Nucleus accumbens (tissue), 56 donors: ENCODE measurements at places on chromosomes 7 and 10.

DNA sequence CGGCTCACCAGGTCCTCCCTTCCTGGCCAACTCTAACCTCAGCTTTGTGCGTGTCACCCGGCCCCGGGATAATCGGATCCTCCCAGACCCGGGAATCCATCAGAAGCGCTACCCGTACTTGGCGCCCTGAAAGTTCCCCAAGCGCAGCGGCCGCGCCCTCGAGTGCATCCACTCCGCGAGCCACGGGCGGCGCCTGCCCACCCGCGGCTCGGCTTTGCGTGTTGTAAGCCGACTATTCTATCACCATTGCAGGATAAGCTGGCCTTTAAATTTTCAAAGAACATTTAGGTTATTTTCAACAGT is 35.7 kb upstream of the EBLN1 start:
- DNase-seq: no peak

DNA sequence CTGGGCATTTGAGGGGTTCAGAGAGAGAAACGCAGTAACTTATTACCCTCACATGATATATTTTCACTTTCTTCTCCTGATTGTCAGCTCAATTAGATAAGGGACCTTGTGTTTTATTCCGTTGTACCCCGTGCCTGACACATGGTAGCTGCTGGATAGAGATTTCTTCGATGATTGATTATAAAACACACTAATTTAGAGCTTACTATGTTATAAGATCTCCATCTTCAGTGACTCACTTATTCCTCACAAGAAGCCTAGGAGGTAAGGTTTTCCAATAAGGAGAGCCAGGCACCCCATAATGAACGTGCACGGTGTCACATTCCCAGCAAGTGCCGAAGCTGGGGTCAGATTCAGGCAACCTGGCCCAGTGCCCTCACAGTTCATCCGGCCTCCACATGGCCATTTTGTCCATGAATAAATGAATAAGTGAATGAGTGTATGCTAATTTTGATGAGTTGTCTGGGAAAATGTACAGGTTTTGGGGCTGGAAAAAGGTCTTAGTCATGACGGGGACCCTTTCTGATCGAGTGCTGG is 138.1 kb upstream of the CDCA7L start:
- no peak for DNase-seq

GRCh38 chr7:143380260-143380645 is 892 bp upstream of the ZYX start:
- peak; percentile 77 for DNase-seq

DNA sequence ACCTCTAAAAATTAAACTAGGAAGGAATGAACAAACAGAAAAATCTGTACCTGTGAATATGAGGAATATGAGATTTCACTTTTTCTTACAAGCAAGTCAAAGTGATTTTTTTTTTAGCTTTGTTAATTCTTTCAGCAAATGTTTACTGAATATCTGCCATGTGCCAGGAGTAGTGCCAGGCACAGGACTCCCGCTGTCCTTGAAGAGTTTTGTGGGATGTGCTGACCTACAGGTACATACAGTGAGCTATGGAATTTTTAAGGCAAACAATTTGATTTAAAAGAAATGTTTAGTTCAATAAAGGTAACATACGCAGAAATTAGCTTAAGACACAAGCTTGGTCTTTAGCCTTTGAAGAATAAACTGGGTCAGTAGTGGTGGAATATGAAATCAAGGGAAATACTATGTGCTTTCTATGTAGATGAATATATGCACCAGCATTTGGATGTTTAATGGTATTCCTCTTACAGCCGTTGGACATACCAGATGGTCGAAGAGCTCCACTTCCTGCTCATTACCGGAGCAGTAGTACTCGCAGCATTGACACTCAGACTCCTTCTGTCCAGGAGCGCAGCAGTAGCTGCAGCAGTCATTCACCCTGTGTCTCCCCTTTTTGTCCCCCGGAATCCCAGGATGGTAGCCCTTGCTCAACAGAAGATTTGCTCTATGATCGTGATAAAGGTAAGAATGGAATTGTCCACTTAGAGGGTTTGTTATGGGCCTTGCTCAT is 102.0 kb downstream of the GLCCI1 start:
- DNase-seq: no peak

- no peak for DNase-seq
Measured at GRCh38 chr10:29914986-29915785, 144.2 kb downstream of the JCAD start.

DNA sequence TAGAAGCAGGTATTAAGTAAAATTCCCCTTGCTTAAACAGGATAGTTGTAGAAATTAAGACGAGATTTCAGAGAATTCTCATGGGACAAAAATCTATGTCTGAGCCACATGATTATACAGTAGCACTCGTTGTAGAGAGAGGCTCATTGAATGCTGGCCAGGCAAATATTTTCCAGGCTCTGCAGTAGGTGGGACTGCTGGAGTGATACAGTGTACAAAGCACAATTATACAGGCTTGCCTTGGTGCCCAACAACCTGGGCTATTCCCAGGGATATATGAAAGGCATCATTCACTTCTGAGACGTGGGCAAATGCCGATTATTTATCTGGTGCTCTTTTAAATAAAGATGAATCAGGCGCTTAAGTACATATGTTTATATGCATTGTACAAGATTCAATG is 380.6 kb downstream of the PHTF2 start:
- no peak for DNase-seq

DNA sequence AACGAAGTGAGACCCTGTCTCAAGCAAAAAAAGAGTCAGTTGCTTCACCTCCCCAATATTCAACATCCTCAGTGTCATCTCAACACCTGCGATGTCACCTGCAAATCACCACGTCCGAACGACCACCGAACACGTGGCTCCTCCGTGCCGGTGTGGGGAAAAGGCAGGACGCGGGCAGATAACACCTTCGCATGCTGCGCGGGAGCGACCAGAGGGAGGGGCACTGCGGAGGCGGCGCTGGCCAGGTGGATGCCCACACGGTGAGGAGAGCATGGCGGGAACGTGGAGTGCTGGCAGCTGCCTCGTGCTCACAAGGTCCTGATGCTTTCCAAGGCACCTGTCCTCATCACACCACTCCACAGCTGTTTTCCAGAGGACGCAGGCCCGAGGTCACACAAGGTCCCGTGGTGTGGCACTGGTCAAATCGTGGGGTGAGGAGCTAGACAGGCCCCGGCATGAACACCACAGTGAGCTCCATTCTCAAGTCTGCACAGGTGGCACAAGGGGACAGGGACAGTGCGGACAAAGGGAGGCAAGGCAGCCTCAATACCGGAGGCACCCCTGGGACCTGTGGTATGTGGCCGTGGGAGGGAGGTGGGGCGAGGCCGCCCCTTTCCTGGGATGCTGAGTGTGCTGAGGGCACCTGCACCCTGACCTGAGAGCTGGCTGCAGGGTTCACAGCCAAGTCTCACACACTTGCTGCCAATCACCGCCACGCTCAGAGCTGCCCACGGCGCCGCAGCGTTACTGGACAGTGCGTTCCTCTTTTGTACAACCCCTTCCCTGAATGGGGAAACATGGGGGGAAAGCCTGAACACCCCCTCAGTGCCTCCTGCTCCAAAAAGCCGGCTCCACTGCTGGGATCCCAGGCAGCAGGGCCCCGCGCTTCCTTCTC is 13.0 kb downstream of the TUBGCP2 start:
- DNase-seq: no peak

GRCh38 chr7:157270060-157270444 is 66.8 kb upstream of the DNAJB6 start:
- DNase-seq: no peak

- no peak for DNase-seq
Measured at GRCh38 chr10:26621243-26621888, 76.1 kb upstream of the PDSS1 start.

DNA sequence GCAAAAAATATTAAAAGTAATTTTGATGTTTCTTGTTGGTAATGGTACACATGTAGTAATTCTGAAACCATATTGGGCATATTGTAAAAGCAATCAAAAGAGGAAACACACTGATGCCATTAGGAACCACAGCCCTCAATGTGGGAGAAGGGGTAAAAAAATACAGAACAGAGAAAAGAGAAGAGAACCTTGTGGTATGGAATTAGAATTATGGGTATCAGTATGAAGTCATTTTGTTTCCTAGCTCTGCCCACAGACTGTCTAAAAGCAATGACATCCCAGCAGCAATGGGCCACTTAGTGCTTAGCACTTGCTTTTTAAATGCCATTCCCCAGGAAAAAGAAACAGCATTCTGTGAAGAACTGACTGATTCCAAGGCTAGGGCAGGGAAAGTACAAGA is 61.5 kb downstream of the CPVL start:
- no peak for DNase-seq

- DNase-seq: no peak
Measured at GRCh38 chr7:93427107-93427506, 147.4 kb downstream of the CALCR start.

- DNase-seq: no peak
Measured at GRCh38 chr7:110502888-110503465, 588.0 kb upstream of the LRRN3 start.

- DNase-seq: peak; percentile 84
Measured at GRCh38 chr10:101843032-101844021, at the start of gene KCNIP2. Gene KCNIP2 (minus strand): TSS chr10:101843800. CDS start chr10:101843568, 232 bp downstream.

- DNase-seq: no peak
Measured at GRCh38 chr10:127449490-127449889, 99.6 kb upstream of the NPS start.

GRCh38 chr10:14749070-14749809 is 25.5 kb downstream of the FAM107B start:
- no peak for DNase-seq

DNA sequence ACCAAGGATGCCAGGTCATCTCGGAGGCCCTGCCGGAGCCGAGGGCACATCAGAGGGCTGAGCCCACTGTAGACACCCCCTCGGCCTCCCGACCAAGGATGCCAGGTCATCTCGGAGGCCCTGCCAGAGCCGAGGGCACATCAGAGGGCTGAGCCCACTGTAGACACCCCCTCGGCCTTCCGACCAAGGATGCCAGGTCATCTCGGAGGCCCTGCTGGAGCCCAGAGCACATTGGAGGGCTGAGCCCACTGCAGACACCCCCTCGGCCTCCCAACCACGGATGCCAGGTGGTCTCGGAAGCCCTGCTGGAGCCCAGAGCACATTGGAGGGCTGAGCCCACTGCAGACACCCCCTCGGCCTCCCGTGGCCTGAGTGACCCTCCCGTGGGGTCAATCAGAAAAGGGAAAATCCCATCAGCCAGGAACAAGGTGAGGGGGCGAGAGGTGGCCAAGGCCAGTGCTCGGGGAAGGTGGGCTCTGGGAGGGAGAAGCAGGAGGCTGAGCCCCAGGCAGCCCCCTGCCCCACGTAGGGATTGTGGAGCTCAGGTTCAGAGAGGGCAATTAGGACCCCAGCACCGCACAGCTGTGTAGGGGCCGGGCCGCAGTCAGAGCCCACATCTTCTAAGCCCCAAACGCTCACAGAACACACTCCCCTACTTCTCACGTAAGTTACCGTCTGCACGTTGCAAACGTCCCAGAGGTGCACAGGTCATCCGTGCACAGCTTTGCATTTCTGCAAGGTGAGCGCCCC is 37.6 kb upstream of the FOXL3 start:
- DNase-seq: no peak
